MG63 (cell line): ENCODE measurements at places on chromosomes 4 and X. TPM values are rescaled to one million over a fixed set of nuclear protein-coding genes. Genes with fewer than 3 reads are reported as not detected.

Gene ITIH6
- total RNA-seq: not detected in 2 replicates

Gene PNMA6F
- total RNA-seq: not detected in 2 replicates

Gene SPANXC
- not detected in 2 replicates for total RNA-seq

Gene CENPE
- total RNA-seq: 7.5 and 27.9 TPM in 2 replicates

Gene MAGEA8
- not detected in 2 replicates for total RNA-seq

- DNase-seq: no peak
These were observed at the start of gene TMEM35A for GRCh38 chrX:101078716-101079598. Gene TMEM35A (plus strand): TSS chrX:101078879. CDS start chrX:101079003, 124 bp downstream.

- no peak for DNase-seq
These were observed 82.6 kb upstream of the TMEM164 start for GRCh38 chrX:109920325-109920724.

DNA sequence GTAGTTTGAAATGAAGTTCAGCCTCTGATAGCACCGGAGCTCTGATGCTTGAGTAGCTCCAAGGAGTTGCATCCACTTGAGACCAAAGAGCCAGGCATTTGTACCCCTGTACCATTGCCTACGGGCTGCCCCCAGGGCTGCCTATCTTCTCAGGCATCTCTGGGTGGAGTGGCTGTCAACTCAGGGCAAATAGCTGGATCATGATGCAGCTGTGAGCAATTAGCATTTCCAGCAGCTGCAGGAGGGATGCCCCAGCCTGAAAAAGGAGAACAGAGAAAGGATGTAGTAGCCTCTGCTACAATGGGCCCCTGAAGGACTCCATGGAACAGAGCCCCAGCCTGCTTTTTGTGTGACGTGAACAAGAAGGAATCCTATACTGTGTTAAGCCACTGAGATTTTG lies 492.6 kb downstream of the BCOR start:
- DNase-seq: no peak

DNA sequence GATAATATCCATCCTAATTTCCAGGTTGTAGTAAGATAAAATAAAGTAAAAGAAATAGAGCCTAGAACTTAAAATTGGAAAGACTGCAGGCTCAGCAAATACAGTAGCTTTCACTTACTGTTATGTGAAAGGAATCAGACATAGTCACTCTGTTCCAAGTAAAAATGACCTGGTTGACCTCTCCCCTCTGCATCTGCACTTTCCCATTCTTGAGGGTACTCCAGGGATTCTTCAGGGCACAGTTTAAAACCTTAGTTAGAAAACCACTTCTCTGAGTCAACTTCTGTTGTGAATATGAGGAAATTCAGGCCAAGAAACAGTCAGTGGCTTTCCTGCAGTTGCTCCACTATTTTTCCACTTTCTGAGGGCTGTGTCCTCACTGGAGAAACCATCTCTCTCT lies 42.9 kb downstream of the FRAS1 start:
- DNase-seq: no peak

DNA sequence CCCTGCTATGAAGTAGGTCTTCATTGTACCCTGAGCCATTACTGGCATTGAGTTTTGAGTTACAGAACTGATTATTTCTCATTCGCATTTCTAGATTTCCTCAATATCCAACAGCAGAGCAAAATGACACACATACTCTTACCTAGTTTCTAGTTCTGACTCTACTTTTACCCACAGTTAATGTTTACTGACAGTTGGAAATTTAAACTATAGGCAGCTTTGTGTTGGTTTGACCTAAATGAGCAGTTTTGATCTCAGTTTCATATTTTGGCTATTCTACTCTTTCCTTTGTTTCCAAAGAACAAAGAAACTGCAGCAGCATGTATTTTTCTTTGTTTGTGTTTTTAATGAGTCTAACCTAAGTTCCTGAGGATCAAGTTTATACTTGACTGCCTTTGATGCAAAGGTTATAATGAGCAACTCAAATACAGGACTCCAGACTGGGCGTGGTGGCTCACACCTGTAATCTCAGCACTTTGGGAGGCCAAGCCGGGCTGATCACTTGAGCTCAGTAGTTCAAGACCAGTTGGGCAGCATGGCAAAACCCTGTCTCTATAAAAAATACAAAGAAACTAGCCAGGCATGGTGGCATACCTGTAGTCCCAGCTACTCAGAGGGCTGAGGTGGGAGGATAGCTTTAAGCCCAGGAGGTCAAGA lies 30.4 kb downstream of the TXK start:
- no peak for DNase-seq

DNA sequence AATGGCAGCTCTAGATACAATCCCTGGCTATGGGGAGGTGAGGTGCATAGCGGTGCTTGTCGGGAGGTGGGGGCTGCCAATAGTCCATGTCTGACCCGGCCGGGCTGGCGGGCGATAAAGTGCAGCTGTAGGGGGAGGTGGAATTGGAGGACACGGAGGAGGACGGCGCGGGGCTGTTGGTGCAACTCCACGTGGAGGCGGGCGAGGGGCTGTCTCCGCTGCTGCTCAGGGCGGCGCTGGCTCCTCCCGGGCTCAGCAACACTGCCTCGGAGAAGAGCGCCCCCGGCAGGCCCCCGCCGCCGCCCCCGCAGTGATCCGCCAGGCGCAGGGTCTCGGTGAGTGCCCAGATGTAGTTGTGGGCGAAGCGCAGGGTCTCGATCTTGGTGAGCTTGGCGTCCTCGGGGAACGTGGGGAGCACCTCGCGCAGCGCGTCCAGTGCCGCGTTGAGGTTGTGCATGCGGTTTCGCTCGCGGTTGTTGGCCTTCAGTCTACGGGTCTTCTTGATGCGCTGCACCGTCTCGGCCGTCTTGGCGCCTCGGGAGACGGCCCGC lies 1.3 kb downstream of the NEUROG2 start:
- DNase-seq: peak; percentile 15

DNA sequence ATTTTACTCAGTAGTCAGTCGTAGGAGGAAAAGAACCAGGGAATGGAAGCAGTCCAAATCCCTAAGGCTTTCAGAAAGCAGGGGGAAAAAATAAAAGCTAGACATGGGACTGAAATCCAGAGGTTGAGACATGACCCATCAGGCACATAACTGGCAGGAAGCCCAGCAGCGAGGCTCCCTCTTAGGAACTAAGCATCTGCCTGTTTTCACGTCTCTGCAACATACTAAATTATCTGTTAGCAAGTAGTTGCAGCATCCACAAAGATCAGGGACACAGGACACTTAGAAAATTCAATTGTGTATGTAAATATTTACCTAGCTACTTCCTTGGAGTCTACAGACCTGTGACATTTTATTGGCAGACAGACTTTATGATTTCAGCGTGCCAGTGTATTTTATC lies 118.0 kb upstream of the EDNRA start:
- DNase-seq: no peak
